ENCODE measurements at places on chromosomes 6 and 20.

DNA sequence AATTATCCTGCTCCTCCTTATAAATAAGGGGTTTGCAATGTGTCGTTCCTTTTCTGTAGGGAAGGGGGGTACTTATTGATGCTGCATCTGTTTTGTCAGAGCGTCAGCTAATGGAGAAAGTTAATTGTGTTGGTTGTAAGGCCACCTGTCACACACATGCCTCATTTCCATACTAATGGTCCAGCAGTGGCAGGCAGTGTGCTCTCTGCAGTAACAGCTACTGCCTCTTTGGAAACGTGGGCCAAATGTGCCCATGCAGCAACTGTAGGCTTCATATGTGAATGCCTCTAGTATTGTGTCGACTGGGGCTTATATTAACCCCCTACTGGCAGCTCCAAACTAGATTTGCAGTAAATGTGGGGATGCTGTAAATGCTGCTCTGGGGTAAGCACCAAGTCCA is 56.3 kb upstream of the OLIG3 start:
- DNase-seq, result no peak

DNA sequence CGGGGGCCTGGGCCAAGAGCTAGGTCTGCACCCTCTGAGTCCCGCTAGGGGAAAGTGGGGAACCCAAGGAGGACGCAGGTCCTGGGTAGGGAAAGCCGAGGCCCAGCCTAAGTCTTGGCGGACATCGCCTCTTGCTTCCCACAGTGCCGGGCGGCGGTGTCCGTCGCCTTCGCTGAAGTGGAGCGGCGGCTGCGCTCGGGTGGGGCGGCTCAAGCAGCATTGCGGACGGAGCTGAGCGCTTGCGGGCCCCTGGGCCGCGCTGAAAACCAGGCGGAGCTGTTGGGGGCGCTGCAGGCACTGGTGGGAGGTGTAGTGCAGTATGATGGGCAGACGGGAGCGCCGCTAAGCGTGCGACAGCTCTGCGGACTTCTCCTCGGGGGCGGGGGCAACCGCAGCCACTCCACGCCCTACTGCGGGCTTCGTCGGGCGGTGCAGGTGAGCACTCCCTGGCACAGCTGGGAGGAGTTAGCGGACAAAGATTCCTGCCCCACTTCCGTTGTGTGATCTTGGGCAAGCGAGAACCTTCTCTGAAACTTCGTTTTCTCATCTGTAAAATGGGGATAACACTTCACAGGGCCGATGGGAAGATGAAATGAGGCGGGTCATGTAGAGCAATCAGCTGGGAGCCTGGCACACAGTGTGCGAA is 4.2 kb downstream of the PRSS16 start:
- peak; percentile 57 for DNase-seq

GRCh38 chr20:47428851-47429336 is 72.4 kb upstream of the ZMYND8 start:
- no peak for DNase-seq

DNA sequence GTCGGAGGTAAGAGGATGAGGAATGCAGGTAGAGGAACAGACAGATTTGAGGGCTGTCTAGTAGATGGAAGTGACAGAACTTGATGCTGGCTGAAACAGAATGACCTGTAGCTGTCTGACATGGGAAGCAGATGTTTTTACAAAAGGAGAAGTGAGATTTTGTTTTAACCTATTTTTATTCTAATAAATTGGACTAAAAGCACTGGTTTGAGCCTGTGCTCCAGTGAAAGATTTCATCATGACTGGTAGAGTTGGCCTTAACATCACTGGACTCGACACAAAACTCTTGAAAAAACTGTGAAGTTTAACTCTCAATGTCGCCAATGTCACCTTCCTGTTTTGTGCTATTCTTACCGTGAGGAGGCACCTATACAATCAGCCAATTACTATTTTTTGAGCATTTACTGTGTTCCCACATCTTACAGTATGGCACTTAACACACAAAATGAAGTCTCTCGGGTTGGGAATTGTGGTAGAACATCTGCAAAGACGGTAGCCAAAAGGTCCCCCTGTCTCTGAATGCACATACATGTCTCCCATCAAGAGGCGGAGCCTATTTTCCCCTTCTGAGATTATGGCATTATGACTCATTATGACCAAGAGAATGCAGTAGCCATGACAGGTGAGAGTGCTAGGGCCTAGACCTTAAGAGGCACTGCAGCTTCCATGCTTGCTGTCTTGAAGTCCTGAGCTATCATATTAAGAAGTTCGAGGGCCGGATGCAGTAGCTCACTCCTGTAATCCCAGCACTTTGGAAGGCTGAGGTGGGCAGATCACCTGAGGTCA is 93.2 kb downstream of the FOXF2 start:
- DNase-seq, result no peak

- DNase-seq, result no peak
Observed at GRCh38 chr6:110195639-110196038, 15.4 kb downstream of the CDC40 start.

DNA sequence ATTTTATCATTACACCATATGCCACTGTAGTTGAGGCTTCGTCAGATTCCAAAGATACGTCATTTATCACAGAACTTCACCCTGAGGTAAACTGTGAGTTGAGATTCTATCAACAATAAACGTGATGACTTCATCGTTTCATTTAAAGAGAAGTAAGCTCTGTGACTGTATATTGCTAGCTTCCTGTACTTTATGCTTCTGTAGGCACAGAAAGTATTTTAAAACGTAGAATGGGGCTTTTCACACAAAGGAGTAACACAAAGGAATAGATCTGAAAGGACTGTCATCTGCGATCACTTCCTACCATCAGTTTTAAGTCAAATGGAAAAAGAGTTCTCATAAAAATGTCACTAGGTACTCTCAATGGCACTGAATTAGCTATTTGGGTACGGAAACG is 234.4 kb upstream of the MCHR2 start:
- no peak for DNase-seq

DNA sequence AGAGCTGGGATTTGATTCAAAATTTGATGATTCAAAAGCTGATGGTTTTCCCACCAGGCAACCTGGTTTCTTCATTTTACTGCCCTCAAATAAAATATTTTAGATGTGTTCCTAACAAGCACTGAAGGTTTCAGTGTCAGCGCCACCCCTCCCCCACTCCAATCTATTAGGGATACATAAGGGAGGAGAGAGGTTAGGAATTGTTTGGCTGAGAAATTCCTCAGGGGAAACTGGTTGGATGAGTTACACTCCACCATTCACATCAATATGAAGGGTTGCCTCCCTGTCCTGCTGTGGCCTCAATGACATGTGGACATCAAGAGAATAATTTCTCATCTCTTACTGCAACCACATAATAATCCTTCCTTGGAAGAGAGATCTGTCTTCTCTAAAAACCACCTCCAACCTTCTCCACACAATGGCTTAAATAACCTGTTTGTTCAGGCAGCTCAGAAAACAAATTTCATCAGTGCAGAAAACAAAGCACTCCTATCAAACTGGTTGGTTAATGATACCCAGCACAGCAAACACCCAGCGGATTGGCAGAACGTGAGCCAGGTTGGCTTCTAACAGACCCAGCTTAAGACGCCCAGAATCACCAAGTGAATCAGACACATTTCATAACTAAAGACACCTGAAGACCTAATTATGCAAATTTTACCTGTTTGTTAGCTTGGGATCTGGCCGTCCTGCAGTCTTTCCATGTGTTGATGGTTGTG is 136.0 kb upstream of the SGK1 start:
- DNase-seq, result no peak

DNA sequence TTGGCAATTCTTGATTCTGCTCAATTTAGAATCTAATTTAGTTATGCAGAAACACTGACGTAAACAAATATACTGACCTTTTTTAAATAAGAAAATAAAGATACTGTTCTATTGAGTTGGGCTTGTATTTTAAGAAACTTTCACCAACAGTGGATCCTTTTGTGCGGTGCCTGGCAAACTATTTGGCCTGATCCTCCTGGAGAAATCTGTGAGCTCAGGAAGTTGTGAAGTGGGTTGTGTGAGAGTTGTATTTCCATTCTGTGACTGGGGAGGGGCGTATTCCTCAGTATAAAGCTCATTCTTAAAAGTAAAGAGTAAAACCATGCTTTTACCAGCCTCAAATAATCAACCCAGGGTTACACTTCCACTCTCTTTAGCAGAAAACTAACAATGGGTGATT is 85.6 kb downstream of the SEL1L2 start:
- no peak for DNase-seq

DNA sequence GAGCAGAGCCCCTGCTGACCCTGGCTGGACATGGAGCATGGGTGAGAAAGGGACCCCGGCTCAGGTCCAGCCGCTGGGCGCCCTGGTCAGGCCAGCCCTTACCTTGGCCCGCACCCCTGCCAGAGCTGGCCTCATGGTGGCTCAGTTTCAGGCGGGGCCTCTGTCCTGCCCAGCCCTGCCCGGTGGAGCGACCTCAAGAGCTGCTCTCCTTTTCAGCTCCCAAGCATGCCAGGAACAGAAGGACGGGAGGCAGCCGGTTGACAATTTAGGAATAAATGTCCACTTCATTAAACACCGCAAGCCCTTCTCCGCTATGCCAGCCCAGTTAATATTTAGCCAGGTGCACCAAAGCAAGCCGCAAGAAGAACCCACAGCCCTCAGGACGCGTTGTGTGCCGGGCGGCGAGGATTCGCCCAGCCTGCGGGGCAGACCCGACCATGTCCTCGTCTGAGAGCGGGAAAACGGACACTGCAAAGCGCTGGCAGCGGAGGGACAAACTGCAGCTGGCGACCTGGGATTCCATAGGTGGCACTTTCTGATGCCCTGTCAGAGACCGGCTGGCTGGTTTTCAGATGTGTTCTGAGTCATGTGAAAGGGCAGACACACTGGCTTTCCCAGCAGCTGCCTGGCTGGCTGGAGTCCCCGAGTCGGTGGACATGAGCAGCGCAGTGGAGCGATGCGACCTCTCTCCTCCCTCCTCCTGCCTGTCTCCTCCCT is 221.9 kb downstream of the TTLL2 start:
- DNase-seq, result no peak

GRCh38 chr20:10249048-10249770 is 30.6 kb downstream of the SNAP25 start:
- no peak for DNase-seq
